ENCODE measurements at places on chromosomes 3 and 15.

DNA sequence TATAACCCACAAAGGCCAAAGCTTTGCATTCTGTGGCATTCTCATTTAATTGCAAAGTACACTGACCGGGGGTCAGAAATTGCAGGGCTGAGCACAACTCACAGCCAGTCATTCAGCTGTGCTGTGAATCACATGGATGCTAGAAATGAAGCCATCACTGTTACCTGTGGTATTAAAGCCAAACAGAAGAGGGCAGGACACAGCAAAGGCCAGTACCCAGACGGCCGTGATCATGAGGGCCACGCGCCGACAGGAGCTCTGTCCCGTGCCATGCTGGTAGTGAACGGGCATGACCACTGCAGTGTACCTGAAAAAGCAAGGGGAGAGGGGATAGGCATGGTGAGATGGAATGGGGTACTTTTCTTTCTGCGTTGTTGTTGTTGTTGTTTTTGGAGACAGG, 31.6 kb downstream of the DRD3 start:
- no peak for DNase-seq

DNA sequence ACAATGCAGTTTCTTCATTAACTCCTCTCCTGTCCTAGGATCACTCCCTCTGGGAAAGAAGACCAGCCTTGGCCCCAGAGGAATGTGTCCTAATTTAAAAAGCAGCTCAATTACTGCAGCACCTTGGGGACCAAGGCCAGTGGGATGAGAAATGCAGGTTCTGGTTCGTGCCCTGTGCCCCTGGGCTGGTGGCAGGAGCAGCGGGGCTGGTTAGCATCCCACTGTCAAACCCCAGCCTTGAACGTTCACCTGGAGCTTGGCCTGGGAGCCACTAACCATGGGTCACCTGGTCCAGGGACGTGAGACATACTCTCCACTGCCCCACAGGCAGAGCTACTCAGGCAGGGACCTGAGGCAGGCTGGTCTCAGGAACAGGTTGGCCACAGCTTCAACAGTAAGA, 8.4 kb upstream of the RTP3 start:
- no peak for DNase-seq

DNA sequence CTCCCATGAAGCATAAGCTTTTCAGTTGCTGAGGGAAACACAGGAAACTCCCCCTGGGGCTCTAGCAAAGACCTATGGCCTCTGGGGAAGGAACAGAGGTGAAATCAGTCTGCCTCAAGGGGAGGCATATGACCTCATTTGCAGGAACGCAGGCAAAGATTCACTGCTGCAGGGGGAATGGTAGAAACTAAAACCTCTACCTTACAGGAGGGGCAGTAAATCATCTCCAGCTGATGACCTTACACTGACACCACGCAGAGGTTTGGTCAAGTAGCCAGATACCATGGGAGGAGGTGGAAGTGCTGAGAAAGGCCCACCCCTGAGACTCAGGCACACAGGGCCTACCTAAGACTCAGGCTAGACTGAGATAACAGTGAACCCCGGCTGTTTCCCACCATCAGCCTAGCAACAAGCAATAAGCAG, 81.1 kb downstream of the RAD18 start:
- DNase-seq, result no peak

- no peak for DNase-seq
These were observed 18.3 kb downstream of the CEP63 start for GRCh38 chr3:134504132-134504531.

- no peak for DNase-seq
These were observed 27.9 kb downstream of the AADAC start for GRCh38 chr3:151841801-151842200.

DNA sequence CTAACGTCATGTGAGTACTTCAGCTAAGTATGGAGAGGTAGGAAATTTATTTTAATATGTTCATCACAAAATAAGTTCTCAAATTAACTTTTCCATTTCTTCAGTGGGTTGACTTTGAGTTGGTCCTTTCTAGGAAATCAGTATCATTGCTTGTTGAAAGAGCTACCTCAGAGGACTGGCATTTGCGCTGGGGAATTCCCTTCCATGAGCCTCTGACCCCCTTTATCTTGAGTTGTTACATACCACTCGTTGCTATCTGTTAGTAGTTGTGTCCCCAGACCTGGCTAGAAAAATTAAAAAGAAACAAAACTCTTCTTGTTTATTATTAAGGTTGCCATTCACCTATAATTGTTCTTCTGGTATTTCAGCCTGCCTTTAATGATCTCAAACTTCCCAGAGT, 96.8 kb upstream of the ROBO2 start:
- DNase-seq, result no peak

DNA sequence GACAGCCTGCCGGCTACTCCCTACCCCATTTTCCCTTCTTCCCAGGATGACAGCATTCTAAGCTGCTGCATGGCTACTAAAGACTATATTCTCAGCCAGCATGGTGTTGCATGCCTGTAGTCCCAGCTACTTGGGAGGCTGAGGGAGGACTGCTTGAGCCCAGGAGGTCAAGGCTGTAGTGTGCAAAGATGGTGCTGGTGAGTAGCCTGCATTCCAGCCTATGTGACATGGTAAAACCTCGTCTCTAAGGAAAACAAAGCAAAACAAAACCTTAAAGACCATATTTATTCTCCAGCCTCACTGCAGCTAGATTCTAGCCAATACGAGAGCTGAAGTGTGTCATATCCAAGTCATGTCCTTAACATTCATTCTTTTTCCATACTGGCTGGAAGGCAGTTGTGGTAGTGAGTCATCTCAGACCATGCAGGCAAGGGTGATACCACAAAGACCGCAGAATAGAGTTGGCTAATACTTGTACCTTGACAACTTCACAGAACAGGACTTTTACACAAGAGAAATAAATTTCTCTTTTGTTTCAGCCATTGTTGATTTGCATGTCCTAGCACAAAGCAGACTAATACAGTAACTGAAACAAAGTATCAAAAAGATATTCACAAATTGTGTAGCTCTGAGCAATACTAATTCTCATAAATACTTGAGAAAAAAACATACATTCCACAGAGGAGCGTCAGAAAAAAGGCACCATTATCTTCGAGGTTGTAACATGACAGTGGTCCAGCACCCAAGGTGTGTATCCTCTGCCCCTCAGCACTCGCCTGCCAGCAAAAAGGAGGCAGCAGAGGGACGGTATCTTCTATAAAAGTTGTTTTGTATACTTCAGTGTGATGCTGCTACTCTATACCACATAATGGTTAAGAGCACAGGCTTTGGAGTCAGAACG, 14.8 kb downstream of the PBRM1 start:
- peak; percentile 8 for DNase-seq

DNA sequence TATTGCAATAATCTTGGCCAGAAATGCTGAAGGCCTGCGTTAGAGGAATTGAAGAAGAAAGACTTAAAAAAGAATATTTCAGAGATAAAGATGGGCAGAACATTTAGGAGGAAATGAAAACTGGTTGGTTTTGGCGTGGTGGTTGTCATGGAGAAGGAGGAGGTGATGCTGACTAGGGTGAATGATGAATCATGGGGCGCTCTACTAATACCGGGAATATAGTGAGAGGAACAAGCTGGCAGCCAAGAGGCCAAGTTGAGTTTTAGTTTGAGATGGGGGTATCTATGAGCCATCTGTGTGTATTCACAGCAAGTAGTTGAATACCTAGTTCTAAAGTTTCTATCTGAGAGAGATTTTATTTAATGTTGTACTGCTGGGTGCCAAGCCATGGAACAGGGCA, 6.8 kb upstream of the GAP43 start:
- DNase-seq, result no peak

DNA sequence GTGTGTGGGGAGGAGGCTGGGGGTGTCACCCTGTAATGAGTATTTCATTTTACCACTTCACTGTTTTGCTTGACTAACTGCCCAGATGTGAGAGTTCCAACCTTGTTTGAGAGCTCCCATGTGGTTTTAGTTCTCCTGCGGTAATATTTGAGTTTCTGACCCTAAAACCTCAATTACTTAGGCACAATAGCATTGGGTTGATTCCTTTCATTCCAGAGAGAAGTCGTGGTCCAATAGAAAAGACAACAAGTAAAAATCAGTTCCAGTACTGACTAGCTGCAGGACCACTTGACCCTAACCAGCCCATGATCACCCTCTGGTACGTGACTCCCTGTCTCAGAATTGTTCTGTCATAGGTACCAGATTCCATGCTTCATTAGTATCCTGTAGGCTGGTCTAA, 630.4 kb downstream of the CADM2 start:
- DNase-seq, result no peak

GRCh38 chr15:90465140-90465929, 64.4 kb upstream of the CRTC3 start:
- no peak for DNase-seq

GRCh38 chr3:76063811-76064210, 278.5 kb upstream of the ZNF717 start:
- DNase-seq, result no peak

GRCh38 chr15:39320886-39321285, 260.0 kb upstream of the THBS1 start:
- no peak for DNase-seq

DNA sequence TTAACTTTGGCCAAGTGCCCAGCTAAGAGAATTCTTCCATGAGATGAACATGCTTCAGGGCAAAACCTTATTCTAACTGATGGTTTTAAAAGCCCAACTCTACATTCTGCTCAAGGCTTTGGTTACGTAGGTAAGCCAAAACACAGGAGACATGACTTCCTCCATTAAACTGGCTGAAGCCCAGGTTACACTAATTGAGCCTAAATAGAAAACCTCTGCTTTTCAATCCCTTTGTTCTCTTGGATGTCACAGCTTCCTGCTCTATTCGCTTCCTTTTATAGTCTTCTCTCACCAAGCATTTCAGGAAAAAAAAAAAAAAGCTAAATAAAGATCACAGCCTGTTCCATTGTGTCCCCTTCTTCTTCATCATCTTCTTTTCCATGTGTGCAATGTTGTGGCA, 420.4 kb downstream of the TIGIT start:
- no peak for DNase-seq

- DNase-seq, result no peak
These were observed 68.8 kb downstream of the SCN5A start for GRCh38 chr3:38580450-38581382.

- DNase-seq, result no peak
These were observed 53.7 kb upstream of the HEG1 start for GRCh38 chr3:125109536-125109925.

GRCh38 chr15:45871121-45871855, 236.5 kb downstream of the SQOR start:
- no peak for DNase-seq

DNA sequence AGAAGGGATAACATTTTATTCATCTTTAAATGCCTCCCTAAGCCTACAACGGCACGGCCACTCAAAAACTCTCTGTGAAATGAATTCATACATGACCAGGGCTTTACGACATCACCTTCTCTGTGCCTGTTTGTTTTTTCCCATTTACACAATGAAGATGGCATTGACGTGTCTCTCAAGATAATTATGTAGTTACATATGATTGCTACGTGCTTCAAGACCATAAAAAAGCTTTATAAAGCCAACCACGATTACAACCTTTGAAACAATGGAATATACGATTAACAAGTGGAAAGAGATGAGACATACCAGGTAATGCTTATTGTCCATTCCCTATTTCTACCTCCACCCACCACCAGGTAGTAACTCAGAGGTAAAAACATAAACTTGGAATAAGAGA, 168.4 kb downstream of the P3H2 start:
- no peak for DNase-seq

DNA sequence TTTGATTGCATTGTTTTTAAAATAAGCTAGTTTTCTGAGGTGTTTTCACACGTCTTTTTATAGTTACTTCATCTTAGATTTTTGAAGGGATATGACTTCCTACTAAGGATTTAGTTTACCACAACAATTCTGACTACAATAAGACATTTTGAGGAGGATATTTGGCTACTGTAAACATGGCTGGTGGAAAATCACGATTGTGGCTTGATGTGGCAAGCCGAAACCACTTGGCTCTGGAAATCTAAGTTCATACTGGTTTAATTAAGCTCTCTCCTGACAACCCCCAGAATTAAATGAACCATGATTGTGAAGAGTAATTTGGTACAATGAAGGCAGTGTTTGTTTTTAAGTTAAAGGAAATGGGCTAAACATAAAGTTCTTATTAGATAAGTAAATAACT, 30.8 kb downstream of the ST3GAL6 start:
- no peak for DNase-seq

GRCh38 chr3:188339410-188340295, 185.7 kb downstream of the LPP start:
- DNase-seq, result no peak

- DNase-seq, result no peak
These were observed 32.9 kb downstream of the OR4F15 start for GRCh38 chr15:101844916-101845315.

DNA sequence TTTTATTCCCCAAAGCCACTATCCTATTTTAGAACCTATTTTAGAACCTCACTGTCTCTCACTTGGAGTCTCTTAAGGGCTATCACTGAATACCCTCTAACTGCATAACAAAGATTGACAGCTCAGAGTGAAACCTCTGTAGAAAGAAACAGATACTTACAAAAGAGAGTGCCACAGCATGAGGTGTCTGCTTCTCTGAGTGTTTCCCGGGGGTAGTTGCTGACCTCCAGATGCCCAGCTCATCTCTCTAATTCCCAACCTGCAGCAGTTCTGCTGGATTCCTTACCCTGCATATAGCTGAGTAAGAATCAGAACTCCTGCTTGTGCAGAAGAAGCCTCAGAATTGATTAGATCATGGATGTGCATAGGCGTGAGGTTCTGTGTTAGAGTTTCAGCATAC, 34.5 kb downstream of the P3H2 start:
- no peak for DNase-seq

DNA sequence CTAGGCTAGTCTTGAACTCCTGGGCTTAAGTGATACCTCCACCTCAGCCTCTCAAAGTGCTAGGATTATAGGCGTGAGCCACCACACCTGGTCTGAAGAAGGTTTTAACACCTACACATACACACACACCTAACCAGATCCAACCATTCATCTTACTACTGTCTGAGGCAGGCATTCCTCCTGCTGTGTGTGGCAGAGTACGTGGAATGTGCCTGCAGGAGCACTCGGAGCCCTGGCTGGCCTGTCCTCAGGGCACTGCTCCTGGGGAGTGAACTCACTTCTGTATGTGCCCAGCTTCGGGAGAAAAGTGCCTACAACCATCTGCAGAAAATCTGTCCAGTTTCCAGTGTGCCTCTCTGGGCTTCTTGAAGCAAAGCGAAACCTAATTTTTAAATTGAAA, 58.2 kb upstream of the LIMD1 start:
- DNase-seq, result no peak

DNA sequence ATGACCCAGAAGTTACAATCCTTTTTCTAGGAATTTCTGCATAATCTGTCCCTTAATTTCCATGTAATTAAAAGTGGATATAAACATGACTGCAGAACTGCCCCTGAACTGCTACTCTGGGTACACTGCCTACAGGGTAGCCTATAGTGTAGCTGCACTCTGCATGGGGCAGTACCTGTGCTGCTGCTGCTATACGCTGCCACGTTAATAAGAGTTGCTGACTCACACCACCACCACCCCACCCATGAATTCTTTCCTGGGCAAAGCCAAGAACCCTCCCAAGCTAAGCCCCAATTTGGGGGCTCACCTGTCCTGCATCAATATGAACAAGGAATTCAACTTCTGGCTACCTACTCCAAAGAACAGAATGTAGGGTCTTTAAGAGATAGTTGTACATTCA, 13.9 kb downstream of the HDGFL3 start:
- no peak for DNase-seq

- DNase-seq, result no peak
These were observed 4.5 kb downstream of the EOGT start for GRCh38 chr3:69008980-69009379.

Data from effector CD4-positive, alpha-beta T cell (primary cell).